ENCODE measurements at places on chromosomes 7 and 10.

- no peak for DNase-seq
Observed at GRCh38 chr7:86748843-86749719, 105.4 kb downstream of the GRM3 start.

- DNase-seq: no peak
Observed at GRCh38 chr7:136050462-136050847, 73.3 kb upstream of the MTPN start.

- DNase-seq: no peak
Observed at GRCh38 chr10:122558452-122558851, 2.1 kb upstream of the DMBT1 start.

- DNase-seq: no peak
Observed at GRCh38 chr10:67779465-67780203, 58.4 kb downstream of the DNAJC12 start.

DNA sequence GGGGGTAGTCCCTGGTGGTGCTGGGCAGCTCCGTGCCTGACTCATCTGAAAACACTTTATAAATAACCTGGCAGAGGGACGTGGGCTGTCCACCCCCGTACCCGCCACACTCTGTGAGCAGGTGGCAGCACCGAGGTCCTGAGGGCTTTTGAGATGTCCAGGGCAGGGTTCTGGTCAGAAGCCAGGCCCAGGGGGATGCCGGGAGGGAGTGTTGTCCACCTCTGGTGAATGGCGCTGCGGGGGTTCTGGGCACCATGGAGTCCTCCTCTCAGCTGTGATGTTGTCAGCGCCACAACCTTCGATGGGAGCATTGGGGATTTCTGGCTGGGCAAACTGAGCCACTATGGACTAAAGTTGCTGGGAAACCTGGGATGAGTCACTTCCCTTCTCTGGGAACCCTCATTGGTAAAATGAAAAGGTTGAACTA is 27.4 kb upstream of the GOLGA7B start:
- no peak for DNase-seq

DNA sequence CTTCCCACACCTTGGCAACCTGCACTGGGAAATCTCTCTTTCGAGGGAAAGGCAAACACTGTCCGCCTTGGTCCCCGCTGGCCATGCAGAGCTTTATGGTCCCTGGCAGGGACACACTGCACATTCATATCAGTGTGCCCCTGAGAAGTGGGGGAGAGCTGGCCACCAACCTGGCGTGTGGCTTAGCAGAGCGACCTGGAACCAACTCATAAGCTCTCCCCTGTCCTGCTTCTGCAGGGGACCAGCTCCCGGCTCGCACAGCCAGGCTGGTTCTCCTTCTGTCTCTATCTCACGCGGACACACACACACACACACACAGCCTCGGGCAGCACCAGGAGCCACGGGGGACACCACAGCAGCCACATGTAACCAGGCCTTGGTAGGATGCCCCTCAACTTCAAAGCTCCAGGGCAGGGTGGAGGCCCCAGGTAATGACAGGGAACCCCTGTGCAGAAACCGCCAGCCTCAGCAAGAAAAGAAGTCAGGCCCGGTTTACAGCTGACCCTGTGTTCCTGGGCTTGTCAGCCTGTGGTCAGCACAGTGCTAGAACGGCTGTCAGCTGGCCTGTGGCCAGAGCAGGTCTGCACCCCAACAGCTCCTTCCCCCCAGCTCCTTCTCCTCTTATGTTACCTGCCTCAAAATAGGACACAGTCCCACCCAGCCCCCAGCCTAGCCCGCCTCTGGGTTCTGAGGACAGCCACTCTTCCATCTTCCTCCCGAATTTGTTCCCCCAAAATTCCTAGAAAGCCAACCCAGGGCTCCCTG is 69.3 kb downstream of the OAT start:
- DNase-seq: no peak

DNA sequence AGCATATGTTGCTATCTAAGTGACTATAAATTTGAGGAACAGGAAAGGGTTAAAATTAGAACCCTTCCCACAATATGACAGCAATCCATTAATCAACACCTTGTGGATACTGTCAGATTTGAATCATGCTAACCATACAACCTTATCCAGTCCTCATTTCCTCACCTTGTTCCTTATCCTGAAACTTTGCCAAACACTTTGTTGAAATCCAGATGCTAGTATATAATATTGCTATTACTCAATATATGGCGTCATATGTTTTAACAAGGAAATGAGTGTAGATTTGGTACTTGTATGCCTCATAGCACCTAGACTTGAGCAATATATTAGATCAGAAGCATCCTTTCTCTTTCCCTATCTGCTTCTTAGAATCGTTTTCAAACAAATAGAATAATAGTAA is 66.3 kb upstream of the SLC25A13 start:
- DNase-seq: no peak

- DNase-seq: no peak
Observed at GRCh38 chr7:29449569-29450260, 113.9 kb upstream of the PRR15 start.

DNA sequence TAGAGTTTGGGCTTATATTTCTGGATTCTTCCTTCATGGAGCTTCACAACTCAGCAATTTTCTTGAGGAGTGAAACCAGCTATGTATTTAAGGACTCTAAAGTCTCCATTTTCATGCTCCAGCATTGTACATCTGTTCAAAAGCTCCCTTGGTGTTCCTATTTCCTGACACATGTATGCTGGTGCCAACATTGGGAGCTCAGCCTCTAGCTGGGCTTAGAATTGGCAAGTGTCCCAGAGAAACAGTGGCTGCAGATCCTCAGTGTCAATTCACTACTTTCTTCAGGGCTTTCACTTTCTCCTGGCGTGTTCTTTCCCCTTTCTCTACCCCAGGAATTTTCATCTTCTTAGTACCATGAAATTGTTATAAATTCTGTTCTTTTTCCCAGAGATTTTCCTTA is 103.1 kb downstream of the ZNF467 start:
- no peak for DNase-seq

DNA sequence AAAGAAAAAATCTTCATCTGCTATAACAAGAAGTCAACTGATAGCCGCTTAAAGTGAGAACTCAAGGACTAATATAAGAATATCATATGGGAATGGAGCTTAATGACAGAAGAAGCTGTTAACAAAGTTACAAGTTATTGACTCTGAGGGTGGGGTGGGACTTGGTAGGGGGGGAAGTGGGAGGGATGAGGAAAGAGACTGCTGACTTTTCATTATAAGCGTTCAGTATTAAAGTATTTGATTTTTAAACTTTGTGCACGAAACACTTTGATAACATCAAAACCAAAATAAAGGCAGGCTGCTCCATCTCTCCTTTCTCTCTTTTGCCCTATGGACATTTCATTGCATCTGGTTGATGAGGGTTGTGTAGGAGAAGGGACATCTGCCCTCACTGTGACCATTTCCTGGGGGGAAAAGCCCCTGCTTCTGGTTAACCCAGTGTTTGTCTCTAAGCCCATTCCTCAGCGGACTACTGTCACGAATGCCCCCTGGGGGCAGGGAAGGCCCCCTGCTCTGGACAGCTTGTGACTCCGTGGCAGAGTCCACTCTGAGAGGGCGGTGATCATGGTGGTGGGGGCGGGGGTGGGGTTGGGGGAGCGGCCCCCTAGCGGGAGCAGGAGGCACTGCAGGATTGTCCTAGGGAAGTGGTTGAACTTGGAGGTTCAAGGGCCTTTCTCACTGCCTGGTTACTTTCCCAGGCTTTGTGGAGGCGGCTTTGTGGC is 17.4 kb downstream of the SLC13A4 start:
- no peak for DNase-seq

All from iPS DF 19.7 (cell line).